Endodermal cell (in vitro differentiated cells): ENCODE measurements at places on chromosomes 7 and 10.

GRCh38 chr10:89738551-89739209 lies 37.3 kb downstream of the KIF20B start:
- DNase-seq: no peak

DNA sequence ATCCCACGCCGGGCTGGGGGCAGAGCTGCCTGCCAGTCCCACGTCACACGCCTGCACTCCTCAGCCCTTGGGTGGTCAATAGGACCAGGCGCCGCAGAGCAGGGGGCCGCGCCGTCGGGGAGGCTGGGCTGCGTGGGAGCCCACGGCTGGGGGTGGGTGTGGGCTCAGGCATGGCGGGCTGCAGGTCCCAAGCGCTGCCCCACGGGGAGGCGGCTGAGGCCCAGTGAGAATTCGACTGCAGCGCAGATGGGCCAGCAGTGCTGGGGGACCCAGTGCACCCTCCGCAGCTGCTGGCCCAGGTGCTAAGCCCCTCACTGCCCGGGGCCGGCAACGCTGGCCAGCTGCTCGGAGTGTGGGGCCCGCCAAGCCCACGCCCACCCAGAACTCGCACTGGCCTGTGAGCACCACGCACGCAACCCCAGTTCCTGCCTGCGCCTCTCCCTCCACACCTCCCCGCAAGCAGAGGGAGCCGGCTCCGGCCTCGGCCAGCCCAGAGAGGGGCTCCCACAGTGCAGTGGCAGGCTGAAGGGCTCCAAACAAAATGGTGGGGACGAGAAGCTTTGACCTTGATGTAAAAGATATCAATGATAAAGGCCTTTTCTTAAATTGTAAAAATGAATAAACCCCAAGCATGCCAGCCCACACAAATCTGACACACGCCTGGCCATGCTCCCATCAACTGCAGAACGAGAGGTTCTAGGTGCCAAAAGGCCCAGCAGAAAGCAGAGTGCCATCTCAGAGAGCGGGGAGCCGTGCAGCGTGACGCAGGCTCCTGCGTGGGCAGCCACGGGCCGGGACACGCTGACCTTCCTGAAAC lies 255.5 kb downstream of the MAD1L1 start:
- no peak for DNase-seq

DNA sequence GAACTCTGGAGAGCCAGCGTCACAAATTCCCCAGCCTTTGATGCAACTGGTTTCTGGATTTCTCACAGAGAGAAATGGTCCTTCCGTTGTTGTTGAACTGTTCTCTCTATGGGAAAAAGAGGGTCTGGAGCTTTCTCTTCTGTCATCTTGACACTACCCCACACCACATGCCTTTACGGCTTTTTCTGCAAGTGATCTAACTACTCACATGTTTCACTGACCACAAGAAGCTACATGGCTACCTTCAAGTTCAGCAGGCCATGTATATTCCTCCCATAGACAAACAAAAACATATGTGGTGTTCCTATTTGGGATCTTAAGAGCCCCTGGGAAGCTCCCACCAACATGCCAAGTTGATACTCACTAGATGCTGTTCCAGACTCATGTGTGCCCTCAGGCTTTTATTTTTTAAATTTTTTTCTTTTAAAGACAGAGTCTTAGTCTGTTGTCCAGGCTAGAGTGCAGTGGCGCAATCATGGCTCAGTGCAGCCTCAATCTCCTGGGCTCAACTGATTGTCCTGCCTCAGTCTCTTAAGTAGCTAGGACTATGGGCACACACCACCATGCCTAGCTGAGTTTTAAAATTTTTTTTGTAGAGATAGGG lies 72.0 kb downstream of the RNF216 start:
- no peak for DNase-seq

DNA sequence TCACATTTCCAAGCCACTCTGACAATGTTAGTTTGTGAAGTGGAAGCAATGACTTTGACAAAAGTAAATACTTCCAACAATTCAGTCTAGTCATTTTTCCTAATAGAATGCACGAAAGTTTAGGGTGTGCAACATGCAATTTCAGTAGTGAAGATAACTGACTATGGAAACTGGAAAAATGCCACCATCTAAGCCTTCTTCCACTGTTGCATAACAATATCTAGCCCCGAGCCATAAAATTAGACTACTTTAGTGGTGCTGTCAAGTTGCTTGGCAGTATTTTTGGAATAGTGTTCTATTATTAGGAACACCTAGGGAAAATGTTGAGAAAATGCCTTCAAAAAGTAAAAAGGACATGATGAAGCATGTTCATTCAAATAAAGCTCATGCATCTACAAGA lies 17.9 kb downstream of the SEMA3A start:
- DNase-seq: no peak

DNA sequence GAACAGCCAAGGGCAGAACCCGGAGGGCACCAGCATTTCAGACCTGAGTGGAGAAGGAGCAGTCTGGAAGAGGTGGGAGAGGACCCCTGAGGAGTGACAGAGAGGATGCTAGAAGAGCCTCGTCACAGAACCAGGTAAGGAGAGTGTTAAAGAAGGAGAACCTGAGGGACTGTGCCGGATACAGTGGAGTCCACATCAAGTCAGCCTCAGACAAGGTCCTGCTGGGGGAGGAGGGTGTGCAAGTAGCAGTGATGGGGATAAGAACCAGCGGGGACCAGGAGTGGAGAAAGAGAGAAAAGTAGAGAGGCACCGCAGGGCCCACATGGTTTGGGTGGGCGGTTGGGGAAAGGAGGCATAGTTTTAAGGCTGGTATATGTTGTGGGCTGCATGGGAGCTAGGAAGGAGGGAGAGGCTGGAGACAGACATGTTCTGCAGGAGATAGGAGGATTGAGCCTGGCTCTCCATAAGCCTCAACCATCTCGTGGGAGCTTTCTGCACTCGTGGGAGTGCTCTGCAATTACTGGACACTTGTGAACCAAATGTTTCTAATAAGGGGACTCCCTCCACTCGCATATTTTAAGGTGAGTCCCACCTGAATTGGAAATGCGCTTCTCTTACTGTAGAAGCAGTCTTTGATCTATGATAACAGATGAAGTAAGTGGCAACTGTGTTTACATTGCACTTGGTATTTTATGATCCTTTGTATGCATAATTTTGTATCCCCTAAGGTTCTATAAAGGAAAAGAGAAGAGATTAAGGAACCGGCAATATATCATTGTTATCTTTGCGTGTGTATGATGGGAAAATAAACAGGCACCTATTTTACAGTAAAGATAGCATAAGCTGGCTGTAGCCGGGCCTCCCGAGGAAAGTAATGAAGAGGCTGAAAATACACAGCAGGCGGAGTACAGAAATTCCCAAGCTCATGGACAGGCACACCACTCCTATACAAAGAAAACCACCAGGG lies 154.8 kb downstream of the ADAM12 start:
- DNase-seq: no peak

DNA sequence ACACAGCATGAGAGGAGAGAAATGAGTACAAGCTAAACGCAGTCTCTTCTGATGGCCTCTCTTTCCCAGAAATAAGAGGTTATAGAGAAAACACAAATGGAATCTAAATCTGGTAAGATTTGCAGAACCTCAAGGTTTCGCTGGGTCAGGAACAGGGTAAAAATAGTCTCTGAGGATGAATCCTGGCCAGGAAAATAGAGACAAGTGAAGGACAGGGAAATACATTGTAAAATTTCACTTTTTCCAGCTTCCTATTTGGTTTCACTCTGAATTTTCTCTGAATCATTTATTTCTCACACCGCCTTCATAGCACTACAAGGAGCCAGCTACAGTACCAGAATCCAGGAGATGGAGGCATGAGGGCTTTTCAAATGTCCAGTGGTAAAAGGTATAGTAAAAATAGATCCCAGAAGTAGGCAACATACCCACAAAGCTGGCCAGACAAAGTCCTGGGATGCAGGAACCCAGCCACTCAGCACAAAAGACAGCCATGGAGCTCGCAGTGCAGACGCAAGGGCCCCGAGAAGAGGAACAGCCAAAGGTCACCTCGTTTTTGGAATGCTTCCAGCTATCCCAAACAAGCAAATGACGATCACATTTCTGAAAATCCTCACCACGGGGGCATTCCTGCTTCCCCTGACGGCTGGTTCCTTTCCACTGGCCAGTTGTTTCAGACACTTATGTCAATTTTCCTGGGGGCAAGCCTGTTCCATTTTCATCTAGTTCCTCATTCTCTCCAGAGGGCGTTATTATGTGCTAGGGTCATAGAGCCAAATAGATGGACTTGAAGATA lies 21.5 kb upstream of the IKZF1 start:
- DNase-seq: no peak

DNA sequence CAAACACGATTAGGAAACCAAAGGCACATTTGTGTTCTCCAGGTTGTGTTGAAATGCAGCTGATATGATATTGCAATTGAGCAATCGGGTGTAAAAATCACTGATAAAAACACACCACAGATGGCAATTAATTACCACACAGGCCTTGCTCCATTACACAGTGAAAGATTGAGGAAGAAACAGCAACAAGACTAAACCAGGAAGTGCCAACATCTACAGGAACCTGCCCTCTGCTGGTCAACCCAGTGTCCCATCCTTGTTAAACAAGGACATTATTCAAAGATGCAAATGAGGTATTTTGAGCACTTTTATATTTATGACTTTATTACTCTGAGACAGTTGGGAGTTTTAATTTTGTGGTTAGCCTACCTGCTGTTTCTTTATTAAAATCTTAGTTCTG lies 765.6 kb upstream of the GHITM start:
- peak; percentile 80 for DNase-seq
